ENCODE measurements at places on chromosomes 3 and 15.

GRCh38 chr3:150248116-150248887 is 159.8 kb upstream of the TSC22D2 start:
- DNase-seq, result peak; percentile 98

GRCh38 chr15:48778331-48778730 is 32.5 kb downstream of the CEP152 start:
- DNase-seq, result no peak

GRCh38 chr15:80434926-80435720 is 30.9 kb downstream of the ARNT2 start:
- DNase-seq, result no peak

DNA sequence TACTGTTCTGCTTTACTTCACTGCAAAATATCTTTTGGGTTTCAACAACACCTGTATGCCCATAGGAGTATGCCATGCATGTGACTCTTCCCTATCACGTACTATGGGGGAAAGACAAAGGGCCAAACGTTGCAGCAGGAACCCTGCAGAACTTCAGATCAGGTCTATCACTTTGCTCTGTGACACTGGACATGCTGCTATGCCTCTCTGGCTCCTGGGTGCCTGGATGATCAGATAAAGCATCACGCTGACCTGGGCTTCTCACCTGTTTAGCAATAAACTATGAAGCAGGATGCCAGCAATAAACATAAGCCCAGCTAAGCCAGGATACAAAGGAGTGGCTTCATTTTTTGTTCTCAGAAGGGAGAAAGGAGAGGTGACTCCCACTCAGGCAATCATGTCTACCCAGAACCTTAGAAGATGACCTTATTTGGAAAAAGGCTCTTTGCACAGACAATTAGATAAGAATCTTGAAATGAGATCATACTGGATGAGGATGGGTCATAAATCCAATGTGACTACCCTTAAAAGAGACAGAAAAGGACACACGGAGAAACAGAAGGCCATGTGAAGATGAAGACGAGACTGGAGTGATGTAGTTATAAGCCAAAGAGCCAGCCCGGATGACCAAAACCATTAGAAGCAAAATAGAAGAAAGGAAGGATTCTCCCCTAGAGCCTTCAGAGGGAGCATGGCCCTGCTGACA is 19.3 kb downstream of the POMGNT2 start:
- DNase-seq, result peak; percentile 64

GRCh38 chr3:87052499-87053260 is 61.7 kb upstream of the VGLL3 start:
- no peak for DNase-seq

- DNase-seq, result no peak
Observed at GRCh38 chr3:134839422-134839821, 44.4 kb downstream of the EPHB1 start.

DNA sequence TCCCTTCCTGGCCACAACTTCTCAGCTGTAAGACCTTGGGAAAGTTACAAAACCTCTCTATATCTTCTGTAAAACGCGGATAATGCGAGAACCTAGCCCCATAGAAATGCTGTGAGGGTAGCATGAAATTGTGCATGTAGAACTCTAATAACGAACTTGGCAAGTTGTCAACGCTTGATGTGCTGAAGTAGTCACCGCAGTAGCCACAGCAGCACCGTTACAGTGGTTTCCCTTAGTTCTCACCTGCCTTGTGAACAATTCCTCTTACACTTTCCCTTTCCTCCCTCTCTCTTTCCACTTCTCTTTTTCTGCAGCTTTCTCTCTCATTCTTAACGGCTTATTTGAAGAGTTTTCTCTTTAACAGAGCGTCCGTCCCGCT is 447 bp upstream of the SHQ1 start:
- DNase-seq, result no peak

DNA sequence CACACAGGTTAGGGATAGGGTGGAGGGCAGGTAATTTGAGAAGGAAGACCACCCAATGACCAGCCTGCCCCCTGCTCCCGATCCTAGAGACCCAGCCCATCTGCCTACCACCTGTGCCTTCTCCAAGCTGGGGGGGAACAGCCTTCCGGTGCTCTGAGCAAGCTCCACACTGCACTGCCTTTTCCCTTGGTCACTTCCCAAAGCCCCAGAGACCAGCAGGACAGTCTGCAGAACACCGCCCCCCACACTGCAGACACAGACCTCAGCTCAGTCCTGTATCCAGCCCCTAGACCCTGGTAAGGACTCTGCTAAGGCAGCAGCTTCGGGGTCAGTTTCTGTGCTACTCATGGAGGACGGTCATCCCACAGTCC is 156.9 kb downstream of the MEGF11 start:
- no peak for DNase-seq

- peak; percentile 87 for DNase-seq
Observed at GRCh38 chr3:186097663-186098451, 11.0 kb downstream of the ETV5 start.

- DNase-seq, result peak; percentile 33
Observed at GRCh38 chr15:64813075-64813474, 12.4 kb downstream of the PIF1 start.
